Activated CD4-positive, alpha-beta T cell treated with anti-CD3 and anti-CD28 coated beads for 24 hours (primary cell): ENCODE measurements at places on chromosomes 3 and 15.

DNA sequence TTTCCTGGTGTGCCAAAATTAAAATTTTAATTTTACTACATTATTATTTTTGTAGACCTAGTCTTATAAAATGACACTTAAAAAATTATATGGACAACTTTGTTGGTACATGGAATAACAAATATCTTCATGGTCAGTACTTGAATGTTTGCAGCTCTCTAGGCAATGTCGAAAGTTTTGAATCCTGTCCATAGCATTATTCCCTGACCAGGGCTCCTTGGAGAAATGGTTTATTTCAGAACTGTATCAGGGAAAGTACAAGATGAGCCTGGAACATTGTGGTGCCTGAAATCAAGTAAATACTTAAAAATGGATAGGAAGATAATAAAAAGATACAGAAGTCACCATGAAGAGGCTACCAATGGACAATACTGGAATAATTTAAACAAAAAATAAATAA, 47.6 kb downstream of the ALDH1A2 start:
- DNase-seq = no peak

GRCh38 chr15:99347574-99347973, 96.3 kb downstream of the LRRC28 start:
- no peak for DNase-seq

DNA sequence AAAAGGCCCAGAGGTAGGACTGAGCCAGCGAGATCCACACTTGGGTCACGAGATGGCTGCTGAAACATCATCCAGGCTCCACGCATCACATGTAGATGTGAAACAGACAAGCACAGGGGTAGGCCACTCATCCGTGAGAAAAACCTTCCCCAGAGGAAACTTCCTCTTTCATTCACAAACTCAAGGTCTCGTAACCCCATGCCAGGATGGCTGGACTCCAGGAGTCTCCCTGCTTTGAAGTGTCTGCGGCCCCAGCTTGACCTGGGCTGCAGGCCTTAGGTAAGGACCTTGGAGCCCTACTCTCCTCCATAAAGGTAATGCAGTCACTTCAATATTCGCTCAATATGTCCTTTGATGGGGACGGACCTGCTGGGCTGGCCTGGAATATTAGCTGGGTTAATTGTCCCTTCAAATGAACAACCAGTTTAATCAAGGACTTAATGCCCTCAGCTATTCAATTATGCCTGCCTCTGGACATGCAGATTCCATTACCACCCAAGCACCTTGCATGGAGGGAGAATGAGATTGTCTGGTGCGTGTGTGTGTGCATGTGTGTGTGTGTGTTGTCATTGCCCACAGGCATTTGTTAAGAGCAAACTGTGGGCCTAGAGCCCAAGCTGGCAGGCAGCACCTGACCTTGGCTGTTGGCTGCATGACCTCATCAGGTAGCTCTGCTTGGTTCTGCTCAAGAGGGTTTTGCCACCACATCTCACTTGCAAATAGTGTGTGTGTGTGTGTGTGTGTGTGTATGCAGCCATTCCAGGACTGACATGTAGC, 186.9 kb upstream of the TLE3 start:
- DNase-seq = no peak

DNA sequence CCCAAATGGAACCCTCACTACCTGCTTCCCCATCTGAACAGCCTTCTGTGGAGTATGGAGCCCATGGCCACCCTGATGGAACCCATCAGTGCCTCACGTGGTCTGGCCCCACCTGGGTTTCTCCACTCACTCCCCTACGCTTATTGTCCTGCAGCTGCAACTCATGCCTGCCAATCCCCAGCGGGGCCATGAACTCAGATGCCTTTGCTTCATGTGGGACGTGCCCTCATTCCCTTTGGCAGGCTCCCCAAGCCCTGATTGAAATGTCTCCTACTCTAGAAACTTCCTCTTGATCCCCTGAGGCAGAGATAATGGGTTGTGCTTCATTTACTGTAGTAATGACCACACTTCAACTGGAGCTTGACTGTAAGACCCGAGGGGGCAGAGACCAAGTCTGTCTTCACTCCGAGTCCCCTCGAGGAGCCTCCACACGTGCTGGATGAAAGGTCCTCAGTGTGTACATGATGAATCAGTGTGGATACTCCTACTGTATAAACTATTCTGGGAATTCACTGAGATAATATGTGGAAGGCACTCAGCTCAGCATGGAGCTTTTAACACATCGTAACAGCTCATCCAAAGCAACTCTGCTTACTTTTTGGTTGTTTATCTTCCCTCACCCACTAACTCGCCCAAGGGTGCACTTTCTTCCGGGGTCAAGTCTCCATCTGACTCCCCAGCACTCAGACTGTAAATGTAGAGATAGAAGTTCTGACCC, 232.8 kb upstream of the BHLHE40 start:
- DNase-seq = no peak

- DNase-seq = no peak
These were observed 2.8 kb downstream of the CLSTN2 start for GRCh38 chr3:139937674-139938279.

- DNase-seq = no peak
These were observed 90.2 kb downstream of the ANP32A start for GRCh38 chr15:68730471-68730919.

DNA sequence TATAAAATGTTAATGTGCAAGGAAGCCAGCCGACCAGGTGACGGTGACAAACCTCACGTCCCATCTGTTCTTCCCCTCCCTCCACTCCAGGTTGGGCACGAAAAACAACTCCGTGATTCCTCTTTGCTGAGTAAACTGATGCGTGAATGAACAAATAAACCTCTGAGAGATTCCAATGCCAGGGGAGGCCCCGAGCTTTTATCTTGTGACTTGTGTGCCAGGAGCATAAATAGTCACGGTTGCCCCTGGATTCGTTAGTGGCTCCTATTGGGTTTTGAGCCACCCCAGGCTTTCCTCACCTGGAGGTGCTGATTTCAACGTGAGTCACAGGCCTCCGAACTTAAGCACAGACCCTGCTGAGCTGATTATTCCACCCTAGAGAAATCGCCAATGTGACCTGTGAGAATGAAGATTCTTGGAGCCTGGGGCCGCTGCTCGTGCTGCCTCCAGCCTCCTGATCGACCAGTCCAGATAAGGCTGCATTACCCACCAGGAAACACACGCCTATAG, 119.2 kb downstream of the SHQ1 start:
- DNase-seq = no peak

DNA sequence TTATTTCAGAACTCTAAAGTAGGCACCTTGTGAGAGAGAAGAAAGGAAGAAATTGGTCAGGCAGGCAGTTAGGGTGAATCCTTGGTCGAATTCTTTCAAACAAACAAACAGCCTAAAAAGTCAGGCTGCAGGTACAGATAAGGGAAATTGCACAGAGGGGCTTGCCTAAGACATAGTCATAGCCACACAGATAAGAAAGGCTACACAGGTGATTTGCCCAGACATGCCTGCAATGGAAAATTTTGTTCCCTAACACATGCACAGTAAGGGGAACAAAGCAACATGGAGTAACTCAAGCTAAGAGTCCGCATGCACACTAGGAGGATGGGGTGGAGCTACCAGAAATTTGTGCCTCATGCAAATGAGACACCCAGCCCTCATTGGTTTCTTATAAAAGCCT, 91.4 kb upstream of the TUSC7 start:
- no peak for DNase-seq
